Calu3 (cell line): ENCODE measurements at places on chromosomes 3 and 15. TPM values are rescaled to one million over a fixed set of nuclear protein-coding genes. Genes with fewer than 3 reads are reported as not detected.

Gene IRAK2
- 25.5 and 31.6 TPM in 2 replicates for total RNA-seq

Gene BLM
- 26.7 and 31.8 TPM in 2 replicates for total RNA-seq

Gene GRIP2
- total RNA-seq = 0.27 TPM in 1 of 2 replicates, not detected in the other

Gene CHRNA5
- total RNA-seq = 34.9 and 47.0 TPM in 2 replicates

Gene GUCA1C
- not detected in 2 replicates for total RNA-seq

Gene EEF1AKMT4
- 11.2 and 11.6 TPM in 2 replicates for total RNA-seq

Gene SKOR1
- 0.17 and 0.27 TPM in 2 replicates for total RNA-seq

Gene ARHGEF26
- 19.0 and 21.4 TPM in 2 replicates for total RNA-seq

Gene SPATA12
- 0.47 and 0.64 TPM in 2 replicates for total RNA-seq

Gene NANOGP8
- not detected in 2 replicates for total RNA-seq

Gene ADAMTS9
- 54.6 and 63.3 TPM in 2 replicates for total RNA-seq

Gene TRPM1
- total RNA-seq = not detected in 2 replicates

Gene HESX1
- total RNA-seq = 0.78 and 0.91 TPM in 2 replicates

Gene FBLN2
- not detected in 2 replicates for total RNA-seq

Gene SNX22
- total RNA-seq = 1.3 and 1.6 TPM in 2 replicates

Gene GOLGA6L7
- total RNA-seq = not detected in 2 replicates

Gene ANKRD28
- 54.2 and 57.7 TPM in 2 replicates for total RNA-seq

Gene PRSS50
- not detected in 2 replicates for total RNA-seq

Gene TYRO3
- 5.5 and 8.1 TPM in 2 replicates for total RNA-seq

Gene CCR2
- total RNA-seq = not detected in 2 replicates

Gene ZNF860
- 7.5 and 11.8 TPM in 2 replicates for total RNA-seq

Gene SPESP1
- total RNA-seq = not detected in 2 replicates

Gene CMSS1
- 44.3 and 55.8 TPM in 2 replicates for total RNA-seq

Gene SGO1
- 29.4 and 30.2 TPM in 2 replicates for total RNA-seq

Gene CCDC80
- 0.39 and 1.1 TPM in 2 replicates for total RNA-seq

Gene PPP1R14D
- total RNA-seq = 0.51 and 1.7 TPM in 2 replicates

Gene CHRNA3
- not detected in 2 replicates for total RNA-seq

Gene XIRP1
- not detected in 2 replicates for total RNA-seq

Gene NXPE3
- 3.0 and 3.1 TPM in 2 replicates for total RNA-seq

Gene DHX30
- 71.1 and 75.4 TPM in 2 replicates for total RNA-seq

Gene FSIP1
- 0.27 and 0.28 TPM in 2 replicates for total RNA-seq

Gene HIGD2B
- total RNA-seq = 0.34 TPM in 1 of 2 replicates, not detected in the other

Gene TRANK1
- total RNA-seq = 10.3 and 21.5 TPM in 2 replicates

Gene CAPN3
- 2.1 and 2.3 TPM in 2 replicates for total RNA-seq

Gene SH3GL3
- 0.24 and 0.61 TPM in 2 replicates for total RNA-seq

Gene ATRIP
- total RNA-seq = 12.5 and 13.7 TPM in 2 replicates
